Breast epithelium (tissue), 4 donors: ENCODE measurements at places on chromosomes 1 and 21. TPM values are rescaled to one million over a fixed set of nuclear protein-coding genes. Genes with fewer than 3 reads are reported as not detected.

Gene FNDC10
- total RNA-seq = 2.9 TPM

Gene CDC42BPA
- total RNA-seq = 54.7 TPM

Gene KCNJ6
- not detected for total RNA-seq

Gene NTMT2
- not detected for total RNA-seq

Gene CD53
- total RNA-seq = 72.6 TPM

Gene OXCT2
- 0.66 TPM for total RNA-seq
